ENCODE measurements at places on chromosomes 13 and 19. TPM values are rescaled to one million over a fixed set of nuclear protein-coding genes. Genes with fewer than 3 reads are reported as not detected.

The SYNGR4 gene
- not detected for total RNA-seq

The PIP5K1C gene
- 39.6 TPM for total RNA-seq

The KATNAL1 gene
- 16.1 TPM for total RNA-seq

The KIR3DL2 gene
- not detected for total RNA-seq

The LILRB5 gene
- not detected for total RNA-seq

The ZNF177 gene
- total RNA-seq: 1.9 TPM

The ADAMTSL5 gene
- 4.7 TPM for total RNA-seq

The EPSTI1 gene
- total RNA-seq: 12.6 TPM

The GFY gene
- total RNA-seq: not detected

The CNFN gene
- not detected for total RNA-seq

The WASF3 gene
- 17.8 TPM for total RNA-seq

The ZNF540 gene
- 1.1 TPM for total RNA-seq

The ZNF569 gene
- total RNA-seq: 3.6 TPM

The DPF1 gene
- total RNA-seq: not detected

The LRRC8E gene
- total RNA-seq: 4.1 TPM

The ICAM4 gene
- total RNA-seq: 0.50 TPM

The PPP1R13L gene
- 2.3 TPM for total RNA-seq

The WBP4 gene
- 4.4 TPM for total RNA-seq

The ZNF571 gene
- 3.6 TPM for total RNA-seq

The SERPINE3 gene
- total RNA-seq: not detected

The CYP2F1 gene
- not detected for total RNA-seq
